Thyroid gland (tissue), 4 donors: ENCODE measurements at places on chromosomes 4 and X.

DNA sequence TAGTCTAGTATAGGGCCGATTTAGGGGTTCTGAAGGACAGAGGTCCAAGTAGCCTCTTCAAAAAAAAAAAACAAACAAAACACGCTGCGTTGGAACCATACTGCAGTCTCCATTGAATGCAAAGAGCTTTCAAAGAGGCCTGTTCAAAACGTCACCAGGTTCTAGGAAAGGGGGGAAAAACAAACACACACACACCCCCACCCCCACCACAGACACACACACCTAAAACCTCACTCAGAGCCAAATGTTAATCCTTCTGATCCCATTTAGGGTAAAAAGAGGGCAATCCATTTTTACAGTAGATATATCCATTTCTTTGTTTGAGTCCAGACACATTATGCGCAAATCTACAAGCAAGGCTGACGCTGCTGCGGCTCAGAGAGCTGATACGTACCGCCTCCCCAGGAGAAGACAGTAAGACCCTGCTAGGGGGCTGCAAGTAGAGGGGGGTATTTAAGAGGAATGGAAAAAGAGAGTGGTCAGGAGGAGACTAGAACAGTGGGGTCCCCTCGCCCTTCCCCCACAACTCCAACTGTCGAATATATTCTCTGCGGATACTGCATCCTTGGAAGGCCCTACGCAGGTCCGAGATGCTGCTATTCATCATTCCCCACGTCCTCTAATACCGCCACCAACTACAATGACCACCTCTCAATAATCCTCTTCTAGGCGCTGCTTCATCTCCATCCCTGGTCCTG lies 1.3 kb downstream of the NKRF start:
- no peak for DNase-seq

DNA sequence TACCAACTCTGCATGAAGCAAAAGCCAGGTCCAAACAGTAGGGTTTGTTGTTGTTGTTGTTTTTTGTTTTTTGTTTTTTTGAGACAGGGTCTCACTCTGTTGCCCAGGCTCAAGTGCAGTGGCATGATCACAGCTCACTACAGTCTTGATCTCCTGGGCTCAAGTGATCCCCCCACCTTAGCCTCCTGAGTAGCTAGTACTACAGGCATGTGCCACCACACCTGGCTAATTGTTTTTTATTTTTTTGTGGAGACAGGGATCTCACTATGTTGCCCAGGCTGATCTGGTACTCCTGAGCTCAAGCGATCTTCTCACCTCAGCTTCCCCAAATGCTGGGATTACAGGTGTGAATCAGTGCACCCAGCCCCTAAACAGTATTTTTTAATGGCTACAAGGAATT lies 6.2 kb downstream of the S100P start:
- DNase-seq: no peak

DNA sequence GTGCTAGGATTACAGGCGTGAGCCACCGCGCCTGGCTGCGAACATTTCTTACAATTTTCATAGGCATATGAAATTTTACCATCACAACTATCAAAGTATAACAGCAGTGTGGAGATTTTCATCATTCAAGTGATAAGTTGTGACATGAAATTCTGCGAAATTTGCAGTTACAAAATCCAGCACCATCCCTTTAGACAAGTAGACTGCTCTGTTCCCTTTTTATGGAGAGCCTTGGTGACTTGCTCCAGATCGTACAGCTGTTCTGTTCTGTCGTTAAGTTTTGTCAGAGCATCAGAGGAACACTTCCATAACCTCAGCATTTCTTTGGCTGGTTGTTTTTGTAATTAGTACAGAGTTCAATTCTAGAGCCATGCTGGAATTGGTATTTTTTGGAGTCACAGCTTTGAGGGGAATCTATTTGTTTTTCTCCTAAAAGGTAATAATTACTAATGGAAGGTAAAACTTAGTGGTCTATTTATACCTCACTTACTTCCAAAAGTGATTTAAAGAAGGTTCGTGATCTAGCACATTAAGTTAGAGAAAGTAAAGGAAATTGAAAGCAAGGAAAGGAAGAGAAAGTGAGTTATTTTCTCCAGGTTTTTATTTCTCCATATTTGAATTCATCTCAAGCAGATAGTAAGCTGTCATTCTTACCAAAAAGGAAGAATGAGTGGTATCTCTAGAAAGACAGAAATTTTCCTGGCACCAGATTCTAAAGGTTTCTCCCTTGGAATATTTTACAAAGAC lies 22.1 kb downstream of the ZRSR2 start:
- no peak for DNase-seq

DNA sequence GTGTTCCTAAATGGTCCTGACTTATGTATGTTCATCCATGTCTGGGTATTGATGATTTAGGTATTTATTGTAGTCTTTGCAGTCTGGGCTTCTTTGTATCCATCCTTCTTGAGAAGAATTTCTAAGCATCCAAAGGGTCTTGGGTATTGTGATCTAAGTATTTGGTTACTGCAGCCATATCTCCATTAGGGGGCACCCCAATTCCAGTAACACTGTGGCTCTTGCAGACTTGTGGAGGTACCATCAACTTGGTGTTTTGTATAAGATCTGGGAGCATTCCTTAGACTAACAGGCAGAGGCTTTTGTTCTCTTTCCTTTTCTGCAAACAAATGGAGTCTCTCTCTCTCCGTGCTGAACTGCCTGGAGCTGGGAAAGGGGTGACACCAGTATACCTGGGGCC lies 113.7 kb upstream of the NEXMIF start:
- no peak for DNase-seq
